ENCODE measurements at places on chromosomes 16 and 17.

DNA sequence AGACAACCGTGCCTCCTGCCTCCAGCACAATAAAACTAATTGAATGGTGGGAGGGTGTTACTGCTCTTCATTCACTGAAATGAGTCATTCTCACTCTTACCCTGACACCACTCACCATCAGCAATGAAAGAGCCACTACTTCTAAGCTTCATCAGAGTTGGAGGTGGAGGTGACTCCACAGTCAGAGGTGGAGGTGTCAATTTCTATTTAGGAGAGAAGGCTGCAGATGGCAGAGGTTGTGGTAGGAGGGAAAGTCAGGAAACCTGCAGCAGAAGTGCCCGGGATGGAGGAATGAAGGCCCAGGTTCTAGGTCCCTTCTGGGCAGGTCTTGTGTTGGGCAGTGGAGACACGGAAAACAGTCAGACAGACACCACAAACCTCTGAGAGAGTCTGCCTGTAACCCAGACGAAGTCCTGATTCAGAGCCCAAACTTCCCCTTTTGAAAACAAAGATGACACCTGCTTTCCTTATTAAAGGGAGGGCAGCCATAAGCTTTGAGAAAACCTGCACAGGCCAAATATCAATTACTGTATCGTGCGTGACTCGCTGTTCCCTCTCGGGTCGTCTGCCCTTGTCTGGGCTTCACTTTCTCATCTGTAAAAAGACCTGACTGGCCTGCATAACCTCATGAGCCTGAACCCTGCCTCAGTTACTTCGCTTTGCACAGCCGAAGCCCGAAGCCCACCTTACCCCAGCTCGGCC is 668 bp downstream of the ATPAF2 start:
- DNase-seq = no peak

GRCh38 chr16:75244225-75244809 is 7.1 kb downstream of the BCAR1 start:
- no peak for DNase-seq

DNA sequence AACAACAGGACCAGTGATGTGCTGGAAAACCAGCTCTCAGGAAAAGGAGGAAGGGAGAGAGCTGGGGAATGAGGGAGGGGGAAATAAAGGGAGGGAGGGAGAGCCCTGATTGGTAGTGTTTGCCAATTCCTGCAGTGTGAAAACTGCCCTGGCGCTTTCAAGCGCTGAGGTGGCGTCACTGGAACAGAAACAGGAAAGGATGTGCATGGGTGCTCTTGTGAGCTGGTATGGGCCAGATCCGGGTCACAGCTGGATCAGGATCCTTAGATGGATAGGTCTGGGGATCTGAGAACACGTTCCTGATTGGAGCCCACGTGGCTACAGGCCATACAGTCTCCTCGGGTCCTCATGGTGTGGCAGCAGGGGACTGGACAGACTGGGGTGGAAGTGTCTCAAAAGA is 16.7 kb upstream of the MLKL start:
- DNase-seq = no peak

DNA sequence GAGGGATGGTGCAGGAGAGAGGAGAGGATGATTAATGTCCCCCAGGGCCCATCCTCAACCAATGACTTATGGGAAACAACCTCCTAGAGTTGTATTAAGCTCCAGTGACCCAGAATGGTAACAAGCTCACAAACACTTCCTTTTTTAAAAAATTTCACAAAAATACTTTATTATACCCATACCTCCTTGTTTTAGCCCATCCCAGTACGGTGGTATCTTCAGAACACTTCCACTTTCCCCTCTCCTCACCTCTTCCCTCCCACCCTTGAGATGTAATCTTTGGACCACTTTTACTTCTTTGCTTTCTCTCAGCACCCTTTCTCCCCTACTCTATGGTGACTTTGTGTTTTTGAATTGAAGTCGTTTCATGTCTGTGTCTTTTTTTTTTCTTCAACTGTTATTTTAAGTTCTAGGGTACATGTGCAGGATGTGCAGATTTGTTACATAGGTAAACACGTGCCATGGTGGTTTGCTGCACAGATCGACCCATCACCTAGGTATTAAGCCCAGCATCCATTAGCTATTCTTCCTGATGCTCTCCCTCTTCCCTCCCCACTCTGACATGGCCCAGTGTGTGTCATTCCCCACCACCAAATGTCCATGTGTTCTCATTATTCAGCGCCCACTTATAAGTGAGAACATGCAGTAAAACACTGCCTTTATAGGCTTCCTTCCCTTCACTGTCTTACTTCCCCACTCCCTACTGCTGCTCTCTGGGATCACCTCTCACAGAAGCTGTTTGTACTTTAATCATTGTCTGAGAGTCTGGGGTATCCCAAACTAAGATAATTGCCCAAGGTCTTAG is 124.5 kb downstream of the PRKCB start:
- DNase-seq = no peak

GRCh38 chr17:307741-308507 is 44.7 kb downstream of the RPH3AL start:
- no peak for DNase-seq

- no peak for DNase-seq
Observed at GRCh38 chr17:182050-182751, 751 bp upstream of the DOC2B start.

DNA sequence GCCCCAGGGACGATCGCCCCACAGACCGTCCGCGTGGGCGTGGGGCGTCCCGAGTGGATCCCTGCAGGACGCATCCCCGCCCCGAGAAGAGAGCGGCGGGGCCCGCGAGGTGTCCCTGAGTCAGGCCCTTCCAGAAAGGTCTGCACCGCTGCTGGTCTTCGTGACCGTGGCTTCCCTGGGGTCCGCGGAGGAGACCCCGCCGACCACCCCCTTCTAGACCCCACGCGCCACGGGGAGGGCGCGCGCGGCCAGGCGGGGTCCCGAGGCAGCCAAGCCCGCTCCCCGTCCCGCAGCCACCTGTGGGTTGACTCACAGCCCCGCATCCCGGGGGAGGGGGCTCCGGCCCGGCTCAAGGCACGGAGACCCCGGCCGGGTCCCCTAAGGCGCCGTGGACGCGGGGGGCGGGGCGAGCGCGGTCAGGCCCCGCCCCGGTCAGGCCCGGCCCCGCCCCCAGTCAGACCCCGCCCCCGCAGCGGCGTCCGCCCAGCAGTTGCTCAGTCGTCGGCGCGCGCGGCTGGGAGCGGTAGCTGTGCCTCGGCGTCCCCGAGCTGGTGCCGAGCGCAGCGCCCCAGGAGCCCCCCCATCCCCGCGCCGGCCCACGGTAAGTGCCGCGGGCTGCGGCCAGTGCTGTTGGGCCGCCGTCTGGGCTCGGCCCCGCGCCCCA is at the start of gene BAIAP3:
Gene BAIAP3 (plus strand): TSS at position 497 of the 664 bp plus-strand sequence. CDS start 4,905 bp downstream, outside the sequence.
- no peak for DNase-seq

GRCh38 chr16:8646326-8647053 is 25.0 kb downstream of the METTL22 start:
- no peak for DNase-seq

GRCh38 chr16:87806641-87807546 is 41.1 kb upstream of the KLHDC4 start:
- peak; percentile 43 for DNase-seq

DNA sequence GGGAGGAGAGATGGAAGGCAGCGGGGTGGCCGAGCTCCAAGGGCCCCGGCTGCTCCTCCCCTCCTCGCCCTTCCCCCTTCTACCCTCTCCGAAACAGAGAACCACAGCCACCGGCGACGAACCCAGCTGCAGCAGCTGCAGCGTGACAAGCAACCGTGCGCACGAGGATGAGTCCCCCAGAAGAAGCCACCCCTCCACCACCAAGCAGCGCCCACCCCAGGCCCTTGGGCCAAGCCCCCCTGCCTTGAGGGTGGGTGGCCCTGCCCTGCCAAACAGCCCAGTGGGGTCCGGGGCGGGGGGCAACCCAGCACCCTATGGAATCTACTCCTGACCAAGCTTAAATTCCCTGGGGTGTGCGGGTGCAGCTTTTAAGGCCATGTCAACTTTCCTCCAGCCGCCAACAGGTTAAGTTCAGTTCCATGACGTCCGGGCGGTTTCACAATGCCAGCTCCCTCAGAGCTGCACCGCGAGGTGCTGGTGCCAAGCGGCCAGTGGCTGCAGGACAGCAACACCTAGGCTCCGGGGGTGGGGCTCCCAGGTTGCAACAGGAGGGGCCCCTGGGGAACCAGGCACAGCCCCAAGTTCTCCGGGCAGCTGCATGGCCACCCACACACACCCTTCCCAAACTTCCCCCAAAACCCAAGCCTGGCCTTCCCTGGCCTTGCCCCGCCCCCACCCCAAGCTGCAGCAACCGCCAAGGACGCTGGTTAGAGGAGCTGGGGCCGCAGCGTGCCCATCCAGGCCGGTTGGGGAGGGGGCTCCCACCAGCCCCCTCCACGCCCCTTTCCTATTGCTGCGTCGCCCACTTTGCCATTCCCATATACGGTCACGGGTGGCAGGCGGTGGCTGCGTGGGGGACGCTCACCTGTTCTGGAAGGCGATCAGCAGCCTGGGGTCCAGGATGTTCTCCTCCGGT is 2.0 kb downstream of the CBX4 start:
- no peak for DNase-seq

DNA sequence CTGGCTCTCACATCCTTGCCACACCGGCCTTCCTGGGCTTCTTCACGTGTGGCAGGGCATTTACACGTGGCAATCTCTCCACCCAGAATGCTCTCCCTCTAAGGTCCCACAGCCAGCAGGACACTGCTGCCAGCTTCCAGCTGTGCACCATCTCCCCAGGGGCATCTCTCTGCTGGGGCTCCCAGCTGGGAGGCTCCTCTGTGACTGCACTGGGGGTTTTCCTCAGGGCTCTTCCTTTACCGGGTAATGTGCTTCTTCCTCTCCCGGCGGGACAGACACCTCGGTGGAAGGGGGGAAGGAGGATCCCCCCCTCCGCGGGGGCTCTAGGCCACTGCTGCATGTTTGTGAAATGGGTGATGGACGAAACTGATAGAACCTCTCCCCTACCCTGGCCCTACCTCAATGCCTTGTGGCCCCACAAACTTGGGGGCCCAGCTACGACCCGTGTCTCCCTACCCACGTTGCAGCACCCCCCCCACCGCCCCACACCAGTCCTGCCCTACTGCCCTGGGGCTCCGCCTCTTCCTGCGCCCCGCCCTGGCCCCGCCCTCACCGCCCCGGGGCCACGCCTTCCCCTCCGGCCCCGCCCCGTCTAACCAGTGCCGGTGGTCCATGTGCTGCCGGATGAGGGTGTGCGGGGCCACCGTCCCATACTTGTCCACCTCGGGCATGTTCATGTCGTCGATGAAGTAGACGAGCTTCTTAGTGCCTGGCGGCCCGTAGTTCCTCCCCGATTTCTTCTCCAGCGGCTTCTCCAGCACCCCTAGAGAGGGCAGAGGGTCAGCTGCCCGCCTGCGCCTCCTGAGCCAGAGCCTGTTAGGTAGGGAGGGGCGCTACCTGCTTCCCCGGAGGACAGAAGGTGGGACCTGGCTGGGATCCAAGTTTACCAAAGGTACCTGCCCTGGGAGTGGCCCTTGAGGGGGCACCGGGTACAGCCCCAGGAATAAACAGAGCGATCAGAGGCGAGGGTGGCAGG is 92.6 kb downstream of the DNAH17 start:
- DNase-seq = peak; percentile 5

- no peak for DNase-seq
Observed at GRCh38 chr17:64503341-64503740, 2.7 kb downstream of the DDX5 start.

DNA sequence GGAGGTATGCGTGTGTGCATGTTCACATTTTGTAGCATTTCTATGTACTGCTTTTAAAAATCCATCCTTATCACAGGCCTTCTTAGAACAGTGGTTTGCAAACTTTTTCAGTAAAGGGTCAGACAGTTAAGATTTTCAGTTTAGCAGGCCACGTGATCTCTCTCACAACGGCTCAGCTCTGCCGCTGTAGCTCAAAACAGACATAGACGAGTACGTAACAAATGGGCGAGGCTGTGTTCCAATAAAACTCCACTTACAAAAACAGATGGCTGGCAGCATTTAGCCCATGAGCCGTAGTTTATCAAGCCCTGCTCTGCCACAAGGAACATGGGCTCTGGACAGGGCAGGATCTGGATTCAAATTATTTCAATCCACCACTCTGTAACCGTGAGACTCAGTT is 141.8 kb downstream of the XYLT1 start:
- no peak for DNase-seq

DNA sequence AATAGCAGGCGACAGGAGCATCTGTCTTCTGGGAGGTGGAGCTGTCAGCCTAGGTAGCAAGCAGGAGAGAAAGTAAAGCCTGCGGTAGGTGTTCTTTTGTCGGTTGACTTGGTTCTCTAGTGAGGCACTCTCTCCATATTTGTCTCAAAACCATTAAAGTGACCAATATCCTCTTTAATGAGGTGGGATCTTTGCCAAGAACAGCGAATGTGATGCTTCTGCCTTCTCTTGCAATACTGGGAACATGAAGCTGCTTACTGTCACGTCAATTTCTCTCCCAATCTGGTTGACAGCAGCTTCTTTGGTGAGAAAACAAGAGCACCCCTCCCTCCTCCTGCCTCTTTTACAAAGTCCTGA is 176.7 kb downstream of the ABCC12 start:
- no peak for DNase-seq

DNA sequence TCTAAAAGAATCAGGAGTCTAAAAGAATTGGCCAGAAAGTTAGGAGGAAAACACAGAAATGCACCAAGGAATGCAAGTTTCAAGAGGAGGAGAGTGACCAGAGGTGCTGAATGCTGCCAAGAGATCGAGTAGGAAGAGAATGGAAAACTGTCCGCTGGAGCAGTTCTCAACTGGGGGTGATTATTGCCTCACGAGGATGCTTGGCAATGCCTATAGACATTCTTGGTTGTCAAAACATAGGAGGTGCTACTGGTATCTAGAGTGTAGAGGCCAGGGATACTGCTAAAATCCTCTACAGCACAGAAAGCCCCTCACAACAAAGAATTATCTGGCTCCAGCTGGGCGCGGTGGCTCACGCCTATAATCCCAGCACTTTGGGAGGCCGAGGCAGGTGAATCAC is 82.1 kb upstream of the NOL11 start:
- no peak for DNase-seq

- peak; percentile 58 for DNase-seq
Observed at GRCh38 chr16:46853713-46854443, 22.9 kb upstream of the C16orf87 start.

GRCh38 chr16:70433458-70434103 is 5.3 kb downstream of the ST3GAL2 start:
- DNase-seq = no peak

GRCh38 chr17:14791221-14791620 is 473.9 kb downstream of the PMP22 start:
- no peak for DNase-seq

Data from nucleus accumbens (tissue), 56 donors.